Activated naive CD4-positive, alpha-beta T cell treated with anti-CD3 and anti-CD28 coated beads for 36 hours (primary cell): ENCODE measurements at places on chromosomes 13 and 19. TPM values are rescaled to one million over a fixed set of nuclear protein-coding genes. Genes with fewer than 3 reads are reported as not detected.

C19orf81 gene
- 1.7 TPM for total RNA-seq

C19orf85 gene
- total RNA-seq: not detected

CNN1 gene
- total RNA-seq: not detected

CALR gene
- 407 TPM for total RNA-seq

FARP1 gene
- total RNA-seq: 0.38 TPM

ZSCAN1 gene
- total RNA-seq: not detected

LYPD3 gene
- 1.6 TPM for total RNA-seq

GRCh38 chr19:40033989-40034560 lies 22.0 kb downstream of the ZNF780B start:
- no peaks in the 10 kb centered on the region for H3K4me1 ChIP-seq
- H3K36me3 ChIP-seq: peaks cover 39% of the 10 kb centered on the region
- H3K27me3 ChIP-seq: no peaks in the 10 kb centered on the region
- H3K4me3 ChIP-seq: no peak overlapping the region

DNA sequence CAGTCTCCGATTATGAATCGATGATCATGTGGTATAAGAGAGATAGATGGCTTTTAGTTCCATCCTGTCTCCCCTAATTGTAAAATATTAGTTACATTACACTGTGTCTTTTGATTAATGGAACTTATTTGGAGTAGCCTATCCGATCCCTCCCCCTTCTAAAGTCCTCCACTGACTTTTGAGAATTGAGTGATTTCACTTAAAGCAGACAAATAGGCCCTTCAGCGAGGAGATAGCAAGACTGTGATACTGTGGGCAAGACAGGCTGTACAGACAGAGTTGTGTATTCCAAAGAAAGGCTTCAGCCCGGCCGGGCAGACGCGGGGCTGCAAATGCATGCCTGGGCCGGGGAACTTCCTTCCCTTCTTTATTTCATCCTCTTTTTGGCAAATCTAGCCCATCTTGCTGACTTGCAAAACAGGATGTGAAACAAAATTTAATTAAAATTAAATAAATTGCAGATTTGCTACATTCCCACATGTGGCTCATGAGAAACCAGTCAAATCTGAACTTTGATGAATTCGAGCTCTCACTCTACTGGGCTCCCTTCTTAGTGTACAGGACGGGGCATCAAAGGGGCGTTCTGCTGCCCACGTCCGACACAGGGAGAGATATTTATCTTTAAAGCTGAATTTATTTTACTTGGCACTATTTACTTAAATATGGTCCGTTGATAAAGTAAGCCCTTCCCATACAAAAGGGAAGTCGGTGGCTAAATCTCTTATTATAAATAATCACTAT lies 314.8 kb downstream of the ZNF536 start:
- DNase-seq: no peak
- H3K4me3 ChIP-seq: no peak overlapping the region
- H3K27ac ChIP-seq: no peak overlapping the region
- H3K4me1 ChIP-seq: no peaks in the 10 kb centered on the region
- H3K36me3 ChIP-seq: no peaks in the 10 kb centered on the region

DNA sequence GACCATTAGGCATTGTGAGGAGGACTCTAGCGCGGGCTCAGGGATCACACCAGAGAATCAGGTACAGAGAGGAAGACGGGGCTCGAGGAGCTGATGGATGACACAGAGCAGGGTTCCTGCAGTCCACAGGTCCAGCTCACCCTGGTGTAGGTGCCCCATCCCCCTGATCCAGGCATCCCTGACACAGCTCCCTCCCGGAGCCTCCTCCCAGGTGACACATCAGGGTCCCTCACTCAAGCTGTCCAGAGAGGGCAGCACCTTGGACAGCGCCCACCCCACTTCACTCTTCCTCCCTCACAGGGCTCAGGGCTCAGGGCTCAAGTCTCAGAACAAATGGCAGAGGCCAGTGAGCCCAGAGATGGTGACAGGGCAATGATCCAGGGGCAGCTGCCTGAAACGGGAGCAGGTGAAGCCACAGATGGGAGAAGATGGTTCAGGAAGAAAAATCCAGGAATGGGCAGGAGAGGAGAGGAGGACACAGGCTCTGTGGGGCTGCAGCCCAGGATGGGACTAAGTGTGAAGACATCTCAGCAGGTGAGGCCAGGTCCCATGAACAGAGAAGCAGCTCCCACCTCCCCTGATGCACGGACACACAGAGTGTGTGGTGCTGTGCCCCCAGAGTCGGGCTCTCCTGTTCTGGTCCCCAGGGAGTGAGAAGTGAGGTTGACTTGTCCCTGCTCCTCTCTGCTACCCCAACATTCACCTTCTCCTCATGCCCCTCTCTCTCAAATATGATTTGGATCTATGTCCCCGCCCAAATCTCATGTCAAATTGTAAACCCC lies 2.8 kb upstream of the CEACAM5 start:
- H3K27ac ChIP-seq: no peak overlapping the region
- no peak overlapping the region for H3K4me3 ChIP-seq
- no peaks in the 10 kb centered on the region for H3K36me3 ChIP-seq
- H3K4me1 ChIP-seq: peaks cover 2% of the 10 kb centered on the region
- H3K27me3 ChIP-seq: peaks cover 25% of the 10 kb centered on the region

DNA sequence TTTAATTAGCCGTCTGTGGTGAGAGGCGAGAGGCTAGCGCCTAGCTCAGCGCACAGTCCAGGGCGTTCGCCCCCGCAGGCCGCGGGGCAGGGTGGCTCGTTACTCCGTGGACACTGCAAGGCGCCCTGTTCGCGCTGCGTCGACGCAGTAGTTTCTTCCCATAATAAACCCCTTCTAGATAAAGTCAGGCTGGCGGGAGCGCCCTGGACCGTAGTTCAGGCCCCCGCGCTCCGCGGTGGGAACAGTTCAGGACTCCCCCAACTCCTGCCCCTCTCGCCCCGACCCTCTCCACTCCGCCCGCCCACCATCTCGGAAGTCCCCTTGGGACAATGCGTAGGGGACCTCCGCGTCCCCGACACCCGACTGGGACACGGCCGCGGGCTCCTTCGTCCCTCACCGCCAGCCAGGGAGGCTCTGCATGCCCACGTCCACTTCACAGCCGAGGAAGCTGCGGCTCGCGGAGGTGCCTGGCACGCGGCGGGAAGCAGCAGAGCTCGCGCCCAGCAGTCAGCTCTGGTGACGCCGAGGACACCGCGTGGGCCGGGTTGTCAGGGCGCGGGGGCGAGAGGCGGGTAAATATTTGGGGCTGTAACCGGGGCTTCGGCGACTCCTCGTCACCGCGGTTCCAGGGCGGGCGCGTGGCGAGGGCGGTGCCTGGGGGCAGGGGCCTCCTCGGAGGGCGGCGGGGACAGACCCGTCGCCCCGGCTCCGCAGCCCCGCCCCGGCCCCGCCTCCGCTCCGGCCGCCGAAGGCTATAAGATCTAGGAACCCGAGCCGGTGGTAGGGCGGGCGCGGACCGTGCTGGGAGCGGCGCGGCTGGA lies at the start of gene RGCC:
Gene RGCC (plus strand): TSS at position 783 of the 821 bp plus-strand sequence. CDS start 158 bp downstream, outside the sequence.
- H3K36me3 ChIP-seq: peaks cover 25% of the 10 kb centered on the region
- H3K27me3 ChIP-seq: peaks cover 8% of the 10 kb centered on the region
- DNase-seq: peak; percentile 94
- H3K4me3 ChIP-seq: peak within 1 kb of the TSS; percentile 85

DNA sequence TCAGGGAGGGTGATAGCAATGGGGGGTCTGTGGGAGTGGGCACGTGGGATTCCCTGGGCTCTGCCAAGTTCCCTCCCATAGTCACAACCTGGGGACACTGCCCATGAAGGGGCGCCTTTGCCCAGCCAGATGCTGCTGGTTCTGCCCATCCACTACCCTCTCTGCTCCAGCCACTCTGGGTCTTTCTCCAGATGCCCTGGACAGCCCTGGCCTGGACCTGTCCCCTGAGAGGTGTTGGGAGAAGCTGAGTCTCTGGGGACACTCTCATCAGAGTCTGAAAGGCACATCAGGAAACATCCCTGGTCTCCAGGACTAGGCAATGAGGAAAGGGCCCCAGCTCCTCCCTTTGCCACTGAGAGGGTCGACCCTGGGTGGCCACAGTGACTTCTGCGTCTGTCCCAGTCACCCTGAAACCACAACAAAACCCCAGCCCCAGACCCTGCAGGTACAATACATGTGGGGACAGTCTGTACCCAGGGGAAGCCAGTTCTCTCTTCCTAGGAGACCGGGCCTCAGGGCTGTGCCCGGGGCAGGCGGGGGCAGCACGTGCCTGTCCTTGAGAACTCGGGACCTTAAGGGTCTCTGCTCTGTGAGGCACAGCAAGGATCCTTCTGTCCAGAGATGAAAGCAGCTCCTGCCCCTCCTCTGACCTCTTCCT lies 9.3 kb upstream of the CEACAM7 start:
- no peak overlapping the region for H3K4me3 ChIP-seq
- no peak overlapping the region for H3K27ac ChIP-seq
- no peaks in the 10 kb centered on the region for H3K4me1 ChIP-seq
- H3K36me3 ChIP-seq: no peaks in the 10 kb centered on the region

- H3K36me3 ChIP-seq: no peaks in the 10 kb centered on the region
- no peaks in the 10 kb centered on the region for H3K27me3 ChIP-seq
- H3K4me1 ChIP-seq: no peaks in the 10 kb centered on the region
- H3K4me3 ChIP-seq: no peak overlapping the region
- no peak for DNase-seq
Observed at GRCh38 chr13:94259984-94260383, 219.5 kb downstream of the DCT start.

DNA sequence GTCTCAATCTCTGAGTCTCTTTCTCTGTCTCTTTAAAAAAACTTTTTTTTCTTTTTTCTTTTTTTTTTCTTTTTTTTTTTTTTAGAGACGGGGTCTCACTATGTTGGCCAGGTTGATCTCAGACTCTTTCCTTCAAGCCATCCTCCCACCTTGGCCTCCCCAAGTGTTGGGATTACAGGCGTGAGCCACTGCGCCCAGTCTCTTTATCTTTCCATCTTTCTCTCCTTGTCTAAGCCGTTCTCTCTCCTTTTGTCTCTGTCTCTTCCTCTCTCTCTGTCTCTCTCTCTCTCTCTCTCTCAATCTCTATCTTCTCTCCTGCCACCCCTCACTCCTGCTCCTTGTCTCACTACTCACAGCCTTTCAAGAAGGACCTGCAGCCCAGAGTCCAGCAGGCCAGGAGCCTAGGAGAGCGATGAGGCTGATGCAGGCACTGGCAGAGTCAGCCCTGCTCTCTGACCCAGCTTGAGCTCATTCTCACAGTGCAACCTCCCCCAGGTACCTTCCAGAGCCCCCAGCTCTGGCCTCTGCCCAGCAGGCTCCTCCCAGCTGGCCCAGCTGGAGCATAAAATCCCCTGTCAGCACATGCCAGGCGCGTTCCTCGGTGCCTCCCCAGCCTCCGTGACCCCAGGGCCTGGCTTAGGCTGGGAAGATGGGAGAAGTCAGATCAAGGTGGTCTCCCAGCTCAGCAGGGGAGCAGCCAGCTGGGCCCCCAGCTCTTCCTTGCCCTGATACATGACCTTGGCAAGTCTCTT lies at the start of gene NPHS1:
Gene NPHS1 (minus strand): TSS at position 476 of the 752 bp plus-strand sequence. CDS start 667 bp downstream, outside the sequence.
- no peaks in the 10 kb centered on the region for H3K36me3 ChIP-seq
- no peak within 1 kb of the TSS for H3K4me3 ChIP-seq
- H3K27me3 ChIP-seq: peaks cover 37% of the 10 kb centered on the region
- peaks cover 7% of the 10 kb centered on the region for H3K4me1 ChIP-seq
- DNase-seq: no peak
- no peak within 1 kb of the TSS for H3K27ac ChIP-seq

DNA sequence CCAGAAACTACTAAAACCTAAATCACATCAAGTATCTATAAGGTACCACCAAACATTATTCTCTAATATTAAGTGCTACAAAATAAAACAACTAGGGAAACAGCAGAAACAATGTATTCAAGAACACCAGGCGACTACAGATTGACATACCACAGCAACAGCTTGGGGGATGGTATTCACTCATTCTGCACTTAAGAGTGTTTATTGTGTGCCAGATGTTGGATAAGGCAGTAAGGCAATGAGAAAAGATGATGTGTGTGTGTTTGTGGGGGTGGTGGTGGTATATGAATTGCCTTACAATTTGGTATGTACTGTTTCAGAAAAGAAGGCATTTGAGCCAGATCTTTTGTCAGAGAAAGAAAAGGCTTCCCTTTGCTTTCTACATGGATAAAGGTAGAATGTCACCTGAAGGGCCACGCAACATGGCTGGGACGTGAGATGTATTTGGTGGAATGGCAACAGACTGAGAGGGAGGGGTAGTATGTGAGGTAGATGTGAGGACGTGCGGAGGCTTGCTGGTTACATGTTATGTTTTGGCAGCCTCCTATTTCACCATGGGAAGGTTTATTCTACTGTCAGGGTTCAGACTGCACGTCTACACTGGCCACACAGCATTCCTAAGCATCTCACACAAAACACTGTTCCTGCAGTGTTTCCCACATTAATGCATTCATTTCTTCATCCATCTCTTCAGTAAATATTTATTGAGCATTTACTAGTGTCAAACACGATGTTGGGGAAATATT lies 300.7 kb downstream of the KLF12 start:
- no peak overlapping the region for H3K27ac ChIP-seq
- no peak for DNase-seq
- H3K36me3 ChIP-seq: peaks cover under 1% of the 10 kb centered on the region
- H3K4me3 ChIP-seq: no peak overlapping the region
- H3K4me1 ChIP-seq: peaks cover 49% of the 10 kb centered on the region

- H3K4me1 ChIP-seq: no peaks in the 10 kb centered on the region
- no peak for DNase-seq
- H3K36me3 ChIP-seq: no peaks in the 10 kb centered on the region
- H3K27me3 ChIP-seq: peaks cover 5% of the 10 kb centered on the region
Observed at GRCh38 chr13:72514146-72514545, 213.3 kb downstream of the MZT1 start.

DNA sequence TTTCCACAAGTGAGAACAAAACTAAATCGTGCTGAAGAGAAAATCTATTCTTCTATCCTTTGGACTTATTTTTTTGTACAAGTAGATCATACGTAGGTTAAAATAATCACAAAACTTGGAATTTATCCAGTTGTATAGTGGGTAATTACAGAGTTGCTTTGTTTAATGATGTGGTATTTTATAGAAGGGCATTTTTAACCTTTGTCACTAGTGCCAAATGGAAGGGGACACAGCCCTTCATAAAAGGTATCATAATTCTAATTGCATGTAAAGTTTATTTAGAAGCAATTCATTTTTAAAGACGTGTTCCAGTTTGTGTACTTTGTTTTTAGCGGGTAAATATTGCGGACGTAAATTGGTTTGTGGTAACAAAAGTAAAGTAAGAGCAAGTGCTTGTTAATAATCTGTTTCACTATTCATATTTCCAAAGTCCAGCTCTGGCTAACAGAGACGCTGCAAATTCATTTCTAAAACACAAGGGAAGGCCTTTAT lies 99.5 kb downstream of the ERCC5 start:
- peaks cover 23% of the 10 kb centered on the region for H3K27me3 ChIP-seq
- no peaks in the 10 kb centered on the region for H3K4me1 ChIP-seq
- H3K27ac ChIP-seq: no peak overlapping the region
- no peak overlapping the region for H3K4me3 ChIP-seq

GRCh38 chr13:46202188-46202795 lies 9.4 kb upstream of the LRRC63 start:
- no peak for DNase-seq
- no peak overlapping the region for H3K4me3 ChIP-seq
- peaks cover 34% of the 10 kb centered on the region for H3K4me1 ChIP-seq
- H3K36me3 ChIP-seq: no peaks in the 10 kb centered on the region
- peak overlapping the region; percentile 48 for H3K27ac ChIP-seq

DNA sequence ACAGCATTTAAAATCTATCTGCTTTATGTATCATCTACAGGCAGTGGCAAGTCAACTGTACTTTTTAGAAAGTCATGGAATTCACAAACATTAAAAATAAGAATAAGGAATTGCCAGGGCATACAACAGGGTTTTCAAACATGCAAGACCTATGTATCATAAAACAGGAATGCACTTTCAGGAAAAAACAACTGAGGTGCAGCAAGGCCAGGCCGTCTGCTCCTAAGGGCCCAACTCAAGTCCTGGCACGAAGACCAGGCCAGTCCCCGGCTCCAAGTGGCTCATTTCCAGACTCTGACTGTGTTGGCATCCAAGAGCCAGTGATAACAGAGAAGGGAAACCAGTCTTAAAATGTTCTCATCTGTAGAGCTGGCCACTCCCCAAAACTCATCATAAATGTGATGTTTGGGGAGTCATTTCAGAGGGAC lies 7.1 kb downstream of the RFX2 start:
- no peak overlapping the region for H3K27ac ChIP-seq
- peaks cover 12% of the 10 kb centered on the region for H3K4me1 ChIP-seq
- H3K36me3 ChIP-seq: peaks cover 5% of the 10 kb centered on the region
- no peak for DNase-seq
